ENCODE measurements at places on chromosomes 7 and 10.

GRCh38 chr10:2891073-2891769 is 176.1 kb upstream of the PFKP start:
- DNase-seq, result peak; percentile 73

DNA sequence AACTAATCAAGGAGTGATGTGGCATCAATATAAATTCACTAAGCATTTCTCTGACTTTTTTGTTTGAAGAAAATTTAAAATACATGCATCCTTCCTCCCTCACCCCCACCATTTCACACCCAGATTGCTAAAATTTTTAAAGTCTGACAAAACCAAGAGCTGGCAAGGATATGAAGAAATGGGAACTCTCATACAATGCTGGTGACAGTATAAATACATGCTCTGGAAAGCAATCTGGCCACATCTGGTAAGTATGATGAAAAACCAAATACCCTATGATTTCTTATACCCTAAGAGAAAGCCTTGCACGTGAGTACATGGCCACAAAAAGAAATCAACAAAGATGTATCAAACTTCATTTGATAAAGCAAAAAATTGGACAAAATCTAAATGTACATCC is 31.2 kb downstream of the P4HA1 start:
- DNase-seq, result no peak

GRCh38 chr10:23869548-23869947 is 339.4 kb upstream of the KIAA1217 start:
- DNase-seq, result no peak

DNA sequence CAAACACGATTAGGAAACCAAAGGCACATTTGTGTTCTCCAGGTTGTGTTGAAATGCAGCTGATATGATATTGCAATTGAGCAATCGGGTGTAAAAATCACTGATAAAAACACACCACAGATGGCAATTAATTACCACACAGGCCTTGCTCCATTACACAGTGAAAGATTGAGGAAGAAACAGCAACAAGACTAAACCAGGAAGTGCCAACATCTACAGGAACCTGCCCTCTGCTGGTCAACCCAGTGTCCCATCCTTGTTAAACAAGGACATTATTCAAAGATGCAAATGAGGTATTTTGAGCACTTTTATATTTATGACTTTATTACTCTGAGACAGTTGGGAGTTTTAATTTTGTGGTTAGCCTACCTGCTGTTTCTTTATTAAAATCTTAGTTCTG is 765.6 kb upstream of the GHITM start:
- no peak for DNase-seq

DNA sequence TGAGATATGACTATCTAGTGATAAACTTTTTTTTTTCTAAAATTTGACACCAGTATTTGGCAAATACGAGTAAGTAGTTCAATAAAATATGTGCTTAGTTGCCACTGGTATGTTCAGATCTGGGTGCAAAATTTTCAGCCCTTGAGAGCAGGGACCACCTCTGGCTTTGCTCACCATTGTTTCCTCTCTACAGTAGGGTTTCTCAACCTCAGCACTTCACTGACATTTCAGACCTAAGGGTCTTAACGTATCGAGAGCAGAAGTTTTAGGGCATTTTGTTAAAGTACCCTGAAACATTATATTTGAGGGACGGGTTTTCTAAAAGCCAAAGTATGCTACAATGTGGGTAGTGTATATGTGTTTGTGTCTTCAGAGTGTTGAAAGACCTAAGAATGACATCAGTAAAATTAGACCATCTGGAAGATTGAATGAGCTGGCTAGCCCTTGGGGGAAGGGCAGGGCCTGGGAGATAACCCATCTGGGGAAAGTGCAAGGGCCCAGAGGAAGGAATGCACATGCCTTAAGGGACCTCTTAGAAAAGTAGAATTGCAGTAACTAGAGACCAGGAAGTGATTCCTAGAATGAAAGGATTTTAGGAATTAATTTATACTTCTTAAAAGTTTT is 11.8 kb downstream of the BZW2 start:
- DNase-seq, result no peak

DNA sequence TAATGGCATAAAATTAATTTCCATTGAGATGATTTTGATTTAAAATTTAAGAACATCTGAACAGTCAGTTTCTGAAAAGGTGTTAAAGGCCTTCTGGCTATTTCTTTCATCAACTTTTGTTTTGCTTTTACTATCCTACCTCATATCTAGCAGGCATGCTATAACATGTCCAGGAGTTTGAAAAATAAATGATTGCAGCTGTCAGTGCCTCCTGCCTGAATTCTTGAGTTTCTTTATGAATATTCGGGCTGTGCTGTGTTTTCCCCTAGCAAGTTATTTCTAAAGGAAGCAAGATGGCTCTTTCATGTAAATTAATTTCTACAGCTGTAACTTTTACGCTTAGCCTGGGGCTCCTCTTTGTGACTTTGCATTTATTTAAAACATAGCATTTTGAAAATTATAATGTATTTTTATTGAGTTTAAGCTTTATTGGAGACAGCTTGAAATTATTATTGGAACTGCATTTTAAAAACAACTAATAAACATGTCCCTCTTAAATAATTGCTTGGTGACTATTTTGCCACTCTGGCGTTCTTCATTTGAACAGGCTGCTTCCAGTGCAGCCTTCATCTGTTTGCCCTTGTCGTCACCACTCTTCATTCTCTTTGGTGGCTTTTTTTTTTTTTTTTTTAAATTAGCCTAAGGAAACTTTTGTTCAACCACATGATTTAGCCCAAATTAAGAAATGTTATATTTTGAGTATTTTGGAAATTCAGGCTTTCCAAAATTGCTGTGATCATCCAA is 1083.4 kb upstream of the LRRN3 start:
- DNase-seq, result no peak
